Thyroid gland (tissue), 4 donors: ENCODE measurements at places on chromosomes 7 and 10. TPM values are rescaled to one million over a fixed set of nuclear protein-coding genes. Genes with fewer than 3 reads are reported as not detected.

- no peak for DNase-seq
Observed at GRCh38 chr10:49090696-49091380, 24.5 kb downstream of the VSTM4 start.

Gene VAX1
- not detected for total RNA-seq

Gene NPY4R2
- total RNA-seq, result not detected

GRCh38 chr7:2173189-2173827 lies 59.4 kb downstream of the MAD1L1 start:
- no peak for DNase-seq

- DNase-seq, result no peak
Observed at GRCh38 chr10:49141541-49142332, 7.9 kb upstream of the FAM170B start.

GRCh38 chr7:4472728-4473127 lies 209.4 kb upstream of the FOXK1 start:
- DNase-seq, result no peak

DNA sequence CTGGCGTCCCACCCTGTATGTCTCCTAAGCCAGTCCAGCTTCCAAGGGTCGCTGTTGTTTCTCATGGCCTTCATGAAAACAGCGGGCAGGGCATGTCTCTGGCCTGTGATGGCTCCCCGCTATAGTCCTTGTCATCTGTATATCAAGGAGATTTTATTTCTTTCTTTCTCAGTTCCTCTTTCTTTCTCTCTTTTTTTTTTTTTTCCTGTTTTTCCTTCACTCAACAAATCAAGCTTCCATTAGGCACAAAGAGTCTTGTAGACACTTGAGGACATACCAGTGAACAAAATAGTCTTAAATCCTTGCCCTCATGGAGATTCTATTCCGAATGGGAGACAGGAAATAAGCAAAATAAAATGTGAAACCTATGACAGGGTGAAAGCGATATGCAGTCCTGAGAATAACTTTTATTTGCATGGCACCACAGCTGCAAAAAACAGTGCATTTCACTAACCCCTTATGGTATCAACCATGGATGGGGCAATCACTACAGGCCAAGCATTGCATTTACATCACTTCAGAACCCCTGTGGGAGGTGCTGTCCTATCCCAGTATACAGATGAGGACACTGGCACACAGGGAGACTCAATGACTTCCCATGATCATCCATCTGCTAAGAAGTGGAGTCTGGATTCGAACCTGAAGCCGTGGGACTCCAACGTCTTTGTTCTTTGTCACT lies 50.7 kb downstream of the SYPL1 start:
- DNase-seq, result no peak

DNA sequence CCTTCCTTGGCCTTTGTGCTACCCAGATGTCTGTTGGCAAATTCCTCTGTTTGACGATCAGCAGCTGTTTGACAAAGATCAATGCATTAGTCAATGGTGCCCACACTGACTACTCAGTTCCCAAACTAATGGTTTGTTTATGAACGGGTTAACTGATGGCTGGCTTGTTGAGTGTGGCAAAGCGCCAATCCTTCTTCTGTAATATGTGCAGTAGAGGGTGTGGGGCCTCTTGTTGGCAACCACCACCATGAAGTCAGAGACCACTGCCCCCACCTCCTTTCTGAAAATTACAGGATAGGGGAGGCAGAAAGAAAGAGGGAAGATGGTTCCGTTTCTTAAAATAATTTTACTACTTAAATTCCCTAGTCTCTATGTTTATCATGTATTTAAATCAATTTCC lies 2.6 kb upstream of the PLCE1 start:
- DNase-seq, result no peak

- DNase-seq, result no peak
Observed at GRCh38 chr7:107999779-108000560, 3.0 kb downstream of the LAMB1 start.

DNA sequence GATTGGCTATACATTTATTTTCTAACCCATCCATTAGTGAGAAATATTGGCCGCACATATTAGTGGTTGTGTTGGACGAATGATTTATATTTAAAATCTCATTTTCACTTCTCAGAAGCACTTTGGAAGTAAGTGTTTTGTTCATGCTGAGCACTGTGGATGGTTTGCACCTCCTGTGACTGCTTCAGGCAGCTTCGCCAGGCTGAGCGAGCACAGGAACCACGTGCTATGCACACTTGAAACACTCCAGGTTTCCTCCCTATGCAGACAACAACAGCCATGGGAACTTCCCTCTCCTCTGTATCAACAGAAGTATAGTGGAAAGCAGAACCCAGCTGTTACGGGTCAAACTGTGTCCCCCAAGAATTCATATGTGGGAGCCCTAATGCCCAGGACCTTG lies 67.3 kb upstream of the WDR11 start:
- peak; percentile 16 for DNase-seq

DNA sequence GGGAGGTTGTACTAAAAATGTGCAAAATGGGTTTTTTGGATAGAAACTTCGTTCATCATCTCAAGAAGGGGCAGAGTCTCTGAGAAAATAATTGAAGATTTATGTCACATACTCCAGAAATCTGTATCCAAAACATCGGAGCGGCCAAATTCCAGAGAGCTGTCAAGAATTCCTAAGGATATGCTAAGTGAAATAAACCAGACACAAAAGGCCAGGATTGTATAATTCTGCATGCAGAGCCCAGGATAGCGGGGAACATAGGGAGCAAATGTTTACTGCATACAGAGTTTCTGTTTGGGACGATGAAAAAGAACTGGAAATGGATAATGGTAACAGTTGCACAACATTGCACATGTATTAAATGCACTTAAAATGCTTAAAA lies 224.2 kb upstream of the AUTS2 start:
- DNase-seq, result no peak

Gene COBL
- total RNA-seq, result 14.6 TPM

DNA sequence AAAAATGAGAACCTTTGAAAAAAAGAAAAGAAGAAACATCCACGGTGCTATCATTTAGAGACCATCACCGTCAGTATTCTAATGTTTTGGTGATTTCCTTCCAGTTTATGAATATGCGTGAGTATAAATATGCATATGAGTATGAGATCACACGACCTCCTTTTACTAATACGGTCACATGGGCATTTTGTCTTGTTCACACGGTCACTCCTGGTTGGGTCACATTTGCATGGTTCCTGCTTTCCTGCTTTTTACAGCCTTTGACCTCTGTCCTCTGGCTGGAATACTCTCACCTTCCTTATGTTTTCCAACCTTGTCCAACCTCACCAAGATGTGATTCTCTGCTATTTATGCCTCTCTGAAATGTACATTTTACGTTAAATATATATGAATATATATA lies 25.3 kb upstream of the LMTK2 start:
- DNase-seq, result no peak

- DNase-seq, result no peak
Observed at GRCh38 chr7:22442882-22443369, 57.1 kb downstream of the STEAP1B start.

Gene AOC1
- total RNA-seq, result not detected

DNA sequence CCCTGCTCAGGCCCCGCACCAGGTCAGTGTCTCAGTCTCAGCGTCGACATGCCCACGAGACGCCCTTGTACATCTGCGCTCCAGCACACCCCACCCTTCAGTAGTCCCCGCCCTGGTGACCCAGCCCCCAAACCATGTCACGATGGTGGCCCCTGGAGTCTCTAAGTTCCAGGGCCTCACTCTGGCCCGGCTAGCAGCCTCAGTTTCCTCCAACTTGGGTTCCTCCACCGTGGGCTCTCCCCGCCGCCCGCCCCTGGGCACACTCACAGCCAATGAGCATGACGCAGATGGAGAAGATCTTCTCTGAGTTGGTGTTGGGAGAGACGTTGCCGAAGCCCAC lies 27.0 kb downstream of the KCNH2 start:
- no peak for DNase-seq

DNA sequence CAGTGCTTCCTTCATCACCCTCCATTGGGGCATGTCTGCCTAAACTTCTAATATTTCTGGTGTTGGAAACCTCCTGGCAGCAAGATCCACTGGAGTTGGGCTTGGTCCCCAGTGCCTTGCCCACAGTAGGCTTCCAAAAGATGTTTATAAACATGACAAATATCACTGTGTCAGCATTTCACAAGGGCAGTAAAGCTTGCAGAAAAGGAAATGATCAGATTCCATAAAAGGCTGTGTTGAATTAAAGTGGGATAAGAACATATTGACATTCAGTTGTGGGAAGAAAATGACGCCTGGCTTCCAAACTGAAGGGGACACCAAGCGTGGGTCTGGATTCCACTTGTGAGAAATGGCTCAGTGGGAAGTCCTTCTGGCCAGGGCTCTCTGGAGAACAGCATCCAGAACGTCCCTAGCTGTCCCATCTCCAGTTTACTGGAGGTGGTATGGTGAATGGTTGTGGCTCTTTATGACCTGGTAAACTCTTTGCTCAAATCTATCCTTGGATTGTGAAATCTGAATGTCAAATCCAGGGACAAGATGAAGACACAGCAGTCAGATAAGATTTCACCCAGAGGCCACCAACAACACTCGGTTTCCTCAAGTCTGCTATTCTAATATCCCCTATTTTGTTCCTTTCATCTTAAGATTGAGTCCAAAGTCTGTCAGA lies 287.2 kb downstream of the TNS3 start:
- DNase-seq, result no peak

Gene POMZP3
- 4.8 TPM for total RNA-seq

GRCh38 chr10:8365935-8366911 lies 311.7 kb downstream of the GATA3 start:
- no peak for DNase-seq

Gene CNPY1
- total RNA-seq, result not detected
